ENCODE measurements at places on chromosomes 13 and 19.

DNA sequence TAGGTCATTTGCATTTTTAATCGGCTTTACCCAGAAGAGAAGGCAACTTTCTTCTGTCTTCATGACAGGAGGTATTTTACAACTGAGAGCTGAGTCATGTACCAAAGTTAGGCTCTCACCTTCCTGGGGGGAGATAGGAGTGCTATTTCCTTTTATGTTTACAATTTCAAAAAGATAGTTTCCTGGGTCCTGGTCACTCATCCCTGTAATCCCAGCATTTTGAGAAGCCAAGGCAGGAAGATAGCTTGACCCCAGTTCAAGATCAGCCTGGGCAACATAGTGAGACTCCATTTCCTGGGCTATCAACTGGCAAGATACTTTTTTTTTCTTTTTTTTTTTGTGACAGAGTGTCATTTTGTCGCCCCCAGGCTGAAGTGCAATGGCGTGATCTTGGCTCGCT, 7.6 kb downstream of the LYPD3 start:
- no peak for DNase-seq

DNA sequence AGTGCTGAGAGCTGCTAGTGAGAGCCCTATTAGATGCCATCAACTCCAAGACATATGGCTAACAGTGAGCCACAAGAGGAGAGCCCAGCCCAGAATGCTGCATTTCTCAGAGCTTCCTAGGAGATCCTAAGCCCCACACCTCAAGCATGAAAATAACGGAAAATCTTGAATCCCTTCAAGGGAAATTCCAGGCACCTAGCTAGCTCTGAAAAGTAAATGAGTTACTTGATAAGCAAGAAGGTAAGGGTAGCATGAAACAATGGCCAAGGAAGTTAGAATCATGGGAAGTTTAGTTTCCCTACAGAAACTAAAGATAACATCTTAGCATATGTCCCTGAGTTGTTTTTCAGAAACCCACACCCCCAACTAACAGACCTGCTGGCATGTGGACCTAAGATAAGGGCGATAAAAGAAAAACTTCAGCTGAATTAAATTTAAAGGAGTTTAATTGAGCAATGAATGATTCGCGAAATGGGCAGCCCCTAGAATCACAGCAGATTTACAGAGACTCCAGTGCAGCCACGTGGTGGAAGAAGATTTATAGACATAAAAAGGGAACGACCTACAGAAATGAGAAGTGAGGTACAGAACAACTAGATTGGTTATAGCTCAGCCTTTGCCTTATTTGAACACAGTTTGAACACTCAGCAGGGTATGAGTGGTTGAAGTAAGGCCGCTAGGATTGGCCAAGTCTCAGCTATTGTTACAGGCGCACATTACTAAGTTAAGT, 301.3 kb upstream of the DACH1 start:
- DNase-seq = no peak

DNA sequence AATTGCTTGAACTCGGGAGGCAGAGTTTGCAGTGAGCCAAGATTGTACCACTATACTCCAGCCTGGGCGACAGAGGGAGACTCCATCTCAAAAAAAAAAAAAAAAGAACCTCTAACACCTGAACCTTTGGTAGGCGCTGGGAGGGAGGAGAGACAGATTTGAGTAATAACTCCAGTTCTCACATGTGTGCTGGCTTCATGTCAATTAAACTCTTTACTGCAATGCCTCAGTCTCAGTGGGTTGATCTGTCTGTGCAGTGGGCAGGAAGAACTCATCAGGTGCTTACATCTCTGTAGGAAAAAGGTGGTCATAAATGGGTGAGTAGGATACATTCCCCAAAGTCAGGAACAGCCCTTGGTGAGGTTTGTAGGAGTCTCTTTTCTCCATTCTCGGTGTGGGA, 85.1 kb upstream of the ABCC4 start:
- no peak for DNase-seq

DNA sequence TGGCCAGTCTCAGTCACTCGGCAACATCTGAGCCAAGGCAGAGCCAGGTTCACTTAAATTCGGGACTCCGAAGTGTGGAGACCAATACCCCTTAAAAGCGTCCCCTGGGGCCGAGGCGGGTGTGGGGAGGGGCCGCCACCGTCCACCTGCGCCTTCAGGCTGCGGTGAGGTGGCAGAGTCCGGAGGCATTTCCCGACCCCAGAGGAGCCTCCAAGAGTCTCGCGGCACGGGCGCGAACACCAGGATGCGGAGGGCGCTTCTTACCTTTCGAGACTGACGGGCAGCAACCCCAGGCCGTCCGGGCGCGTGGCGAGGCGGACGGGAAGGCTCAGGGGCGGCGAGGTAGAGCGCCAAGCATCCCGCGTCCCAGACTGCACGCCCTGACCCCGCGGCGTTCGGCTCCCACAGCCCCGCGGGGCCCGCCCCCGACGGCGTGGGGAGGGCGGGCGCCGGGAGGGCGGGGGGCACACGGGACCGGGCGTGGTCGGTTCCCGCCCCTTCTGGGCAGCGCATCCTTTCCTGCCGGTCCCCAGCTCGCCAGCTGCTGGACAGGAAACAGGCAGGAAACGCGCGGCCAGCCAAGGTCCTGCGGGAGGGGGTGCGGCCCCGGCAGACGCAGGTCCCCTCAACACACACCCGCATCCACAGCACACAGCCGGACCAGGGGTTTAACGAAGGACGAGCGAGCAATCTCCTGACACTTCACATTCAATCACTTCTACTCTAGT, at the start of gene THSD1:
Gene THSD1 (minus strand): TSS at position 406 of the 728 bp plus-strand sequence. CDS start 3,572 bp downstream, outside the sequence.
- DNase-seq = no peak

- no peak for DNase-seq
Measured at GRCh38 chr13:88107570-88107969, 436.4 kb downstream of the SLITRK5 start.

DNA sequence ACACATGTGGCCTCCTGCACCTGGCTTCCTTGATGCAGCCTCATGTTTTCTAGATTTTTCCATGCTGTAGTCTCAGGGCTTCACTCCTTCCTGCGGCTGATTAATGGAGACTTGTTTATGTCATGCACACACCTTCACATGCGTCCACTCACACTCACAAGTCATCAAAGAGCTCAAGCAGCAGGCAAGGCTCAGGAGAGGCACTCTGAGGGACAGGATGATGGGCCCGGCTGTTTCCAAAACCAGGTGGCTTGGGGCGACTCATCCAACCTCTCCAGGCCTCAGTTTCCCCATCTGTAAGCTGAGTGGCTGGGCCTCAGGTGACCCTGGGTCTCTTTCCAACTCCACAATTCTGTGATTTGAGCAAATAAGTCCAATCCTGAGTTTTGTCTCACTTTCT, 36.9 kb downstream of the RASA3 start:
- DNase-seq = no peak

DNA sequence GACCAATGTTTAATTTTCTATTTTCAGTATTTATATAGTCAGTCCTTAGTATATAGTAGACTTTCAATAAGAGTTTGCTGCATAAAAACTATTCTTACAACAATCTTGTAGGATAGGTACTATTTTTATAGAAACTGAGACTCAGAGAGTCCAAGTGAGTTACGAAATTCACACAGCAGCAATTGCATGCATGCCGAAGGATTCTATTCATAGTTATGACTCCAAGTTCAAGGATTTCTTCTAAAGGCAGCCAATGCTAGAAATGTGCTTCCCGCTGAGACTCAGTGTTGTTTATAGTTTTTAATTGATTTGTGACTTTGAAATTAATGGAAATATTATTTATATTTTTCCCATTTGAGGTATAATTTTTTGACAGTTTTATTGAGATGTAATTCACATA, 62.7 kb upstream of the CSNK1A1L start:
- no peak for DNase-seq

DNA sequence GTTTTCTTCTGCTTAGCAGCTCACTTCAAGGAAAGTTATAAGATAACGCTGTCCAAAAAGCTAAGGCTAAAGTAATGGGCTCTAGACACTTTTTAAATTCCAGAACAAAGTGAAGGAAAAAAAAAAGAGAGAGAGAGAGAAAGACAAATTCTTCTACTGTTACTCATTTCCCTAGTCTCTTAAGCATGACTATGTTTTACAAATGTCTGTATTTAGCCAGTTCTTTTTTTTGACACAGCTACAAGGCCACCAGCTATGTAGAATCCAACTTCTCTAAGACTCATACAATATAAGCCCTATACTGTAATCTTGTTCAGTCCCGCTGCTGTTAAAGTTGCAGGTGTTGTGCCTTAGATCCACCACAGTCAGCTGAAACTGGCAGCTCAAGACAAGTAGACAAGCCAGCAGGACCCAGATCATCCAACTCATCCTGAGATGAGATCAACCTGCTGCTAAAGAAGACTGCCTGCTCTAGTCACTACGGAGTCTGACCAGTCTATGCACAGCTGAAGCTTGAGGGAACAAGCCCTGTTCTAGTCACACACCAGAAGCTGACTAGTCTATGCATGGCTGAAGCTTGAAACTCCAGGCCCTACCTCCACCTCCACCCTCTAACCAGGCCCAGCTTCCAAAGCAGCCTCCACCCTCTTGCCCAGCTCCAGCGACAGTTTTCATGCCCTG, 10.3 kb upstream of the ZNF83 start:
- DNase-seq = no peak

GRCh38 chr13:106275446-106276032, 259.9 kb downstream of the EFNB2 start:
- DNase-seq = no peak

DNA sequence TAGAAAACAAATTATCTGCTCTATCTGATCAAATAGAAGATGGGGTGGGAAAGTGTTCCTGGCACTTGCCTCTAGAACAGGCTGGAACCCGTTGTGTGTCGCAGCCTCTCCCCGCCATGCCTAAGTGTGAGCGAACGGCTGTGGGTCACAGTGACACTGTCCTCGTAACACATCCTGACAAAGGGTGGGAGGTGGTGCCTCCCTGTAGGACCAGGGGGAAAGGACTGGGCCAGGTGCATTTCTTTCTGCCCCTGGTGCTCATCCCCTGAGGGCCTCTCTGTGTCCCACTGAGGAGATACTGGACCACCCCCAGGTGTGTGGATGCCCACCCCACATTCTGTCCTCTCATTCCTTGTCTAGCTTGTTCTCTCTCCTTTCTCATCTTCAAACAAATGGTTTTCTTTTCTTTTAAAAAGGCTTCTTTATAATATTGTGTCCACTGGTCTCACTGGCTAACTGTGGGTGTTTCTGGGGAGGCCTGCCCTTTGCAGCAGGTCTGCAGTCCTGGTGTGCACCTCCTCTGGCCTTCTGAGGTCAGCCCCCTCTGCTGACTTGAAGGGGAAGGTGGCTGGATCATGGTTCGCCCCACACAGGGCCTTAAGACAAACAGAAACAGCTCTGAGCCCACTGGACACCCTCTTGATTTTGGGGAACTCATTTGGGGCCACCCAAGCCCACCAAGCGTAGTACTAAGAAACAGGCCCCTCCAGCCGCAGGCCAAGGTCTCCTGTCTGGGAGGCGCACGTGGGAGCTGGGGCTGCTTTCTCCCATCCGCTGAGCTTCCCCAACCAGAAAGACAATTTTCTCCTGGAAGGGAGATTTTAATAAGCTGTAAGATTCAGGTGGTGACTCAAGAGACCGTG, 152.5 kb upstream of the SOX1 start:
- no peak for DNase-seq

DNA sequence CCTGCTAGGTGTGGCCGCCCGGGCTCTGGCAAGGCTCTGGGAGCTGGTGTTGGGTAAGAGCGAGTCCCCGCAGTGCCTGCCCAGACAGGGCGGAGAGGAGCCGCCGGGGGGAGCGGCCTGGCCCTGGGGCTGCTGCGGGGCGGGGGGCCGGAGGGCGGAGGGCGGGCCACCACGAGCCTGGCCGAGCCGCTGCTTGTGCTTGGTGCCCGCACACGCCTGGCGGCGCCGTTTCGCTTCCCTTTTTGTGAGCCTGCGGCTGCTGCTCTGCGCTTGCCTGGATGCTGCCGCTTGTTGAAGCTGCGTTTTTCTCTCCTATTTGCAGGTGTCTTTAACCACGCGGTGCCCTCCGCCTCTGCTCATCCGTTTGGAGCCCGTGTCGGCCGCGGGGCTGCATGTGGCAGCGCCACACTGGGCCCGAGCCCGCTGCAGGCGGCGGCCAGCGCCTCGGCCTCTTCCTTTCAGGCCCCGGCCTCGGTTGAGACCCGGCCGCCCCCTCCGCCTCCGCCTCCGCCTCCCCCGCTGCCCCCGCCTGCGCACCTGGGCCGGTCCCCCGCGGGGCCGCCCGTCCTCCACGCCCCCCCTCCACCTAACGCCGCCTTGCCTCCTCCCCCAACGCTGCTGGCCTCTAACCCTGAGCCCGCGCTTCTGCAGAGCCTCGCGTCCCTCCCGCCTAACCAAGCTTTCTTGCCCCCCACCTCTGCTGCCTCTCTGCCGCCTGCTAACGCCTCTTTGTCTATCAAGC, 8.5 kb downstream of the PLEKHJ1 start:
- DNase-seq = no peak
